RKO (cell line): ENCODE measurements at places on chromosomes 3 and 15.

GRCh38 chr15:86229306-86229705, 149.6 kb downstream of the AGBL1 start:
- DNase-seq: no peak

GRCh38 chr3:116440196-116440595, 5.1 kb downstream of the LSAMP start:
- peak; percentile 48 for DNase-seq

GRCh38 chr3:105780107-105780506, 88.7 kb downstream of the CBLB start:
- no peak for DNase-seq

GRCh38 chr15:48028712-48029111, 92.1 kb upstream of the SLC24A5 start:
- DNase-seq: no peak

DNA sequence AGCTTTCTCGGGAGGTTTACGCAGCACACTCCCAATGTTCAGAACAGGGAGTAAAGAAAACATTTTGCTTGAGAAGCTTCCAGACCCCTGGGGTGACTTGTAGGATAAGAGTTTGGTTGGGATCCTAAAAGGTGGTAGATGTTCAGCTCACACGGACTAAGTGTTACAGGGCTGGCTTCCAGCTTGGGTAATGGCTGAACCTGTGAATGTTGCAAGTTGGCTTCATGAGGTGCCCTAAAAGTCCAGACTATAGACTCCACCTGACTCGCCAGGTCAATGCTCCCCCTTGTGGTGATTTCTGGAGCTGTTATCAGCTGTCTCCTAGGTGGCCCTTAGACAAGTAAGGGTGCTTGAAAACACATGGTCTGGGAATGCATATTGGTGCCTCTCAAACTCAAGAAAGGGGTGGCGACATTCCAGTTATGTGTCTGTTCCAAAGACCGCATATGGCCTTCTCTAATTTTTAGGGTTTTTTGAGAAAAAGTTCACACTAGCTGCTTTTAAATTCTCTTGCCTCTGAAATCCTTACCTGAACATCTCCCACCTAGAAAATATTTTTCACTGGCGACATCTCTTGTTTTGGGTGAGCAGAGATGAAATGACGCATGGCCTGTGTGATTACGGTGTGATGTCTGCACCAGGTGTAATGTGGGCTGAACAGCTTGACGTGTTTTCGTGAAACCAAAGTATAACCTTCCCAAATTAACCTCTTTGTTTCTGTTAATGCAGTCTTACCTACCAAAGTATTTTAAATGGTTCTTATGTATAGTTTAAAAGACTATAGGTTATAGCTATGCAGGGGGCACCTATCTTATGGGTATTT, 175.7 kb upstream of the KBTBD8 start:
- DNase-seq: peak; percentile 28
